ENCODE measurements at places on chromosomes 13 and 19.

DNA sequence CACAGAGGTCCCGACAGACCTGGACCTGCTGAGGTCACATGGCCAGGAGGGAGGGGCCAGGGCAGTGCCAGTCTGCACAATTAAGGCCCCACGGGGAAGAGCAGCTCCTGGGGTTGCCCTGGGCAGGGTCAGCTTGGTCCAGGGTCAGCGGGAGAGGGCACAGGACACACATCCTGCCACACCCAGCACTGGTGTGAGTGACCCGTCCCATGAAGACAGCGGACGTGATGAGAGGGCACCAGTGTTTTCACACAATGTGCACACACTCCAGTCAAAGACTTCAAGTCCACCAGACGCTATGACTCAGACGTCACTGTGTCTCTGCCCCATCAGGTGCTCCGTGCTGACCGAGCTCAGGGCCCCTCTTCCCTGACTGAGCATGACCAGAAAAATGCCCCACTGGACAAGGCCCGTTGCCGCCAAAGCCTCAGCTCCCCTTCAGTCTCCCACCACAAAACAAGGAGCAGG is 4.2 kb downstream of the TMEM259 start:
- no peak for DNase-seq

- no peak for DNase-seq
These were observed 23.5 kb downstream of the ARL11 start for GRCh38 chr13:49651570-49652354.

DNA sequence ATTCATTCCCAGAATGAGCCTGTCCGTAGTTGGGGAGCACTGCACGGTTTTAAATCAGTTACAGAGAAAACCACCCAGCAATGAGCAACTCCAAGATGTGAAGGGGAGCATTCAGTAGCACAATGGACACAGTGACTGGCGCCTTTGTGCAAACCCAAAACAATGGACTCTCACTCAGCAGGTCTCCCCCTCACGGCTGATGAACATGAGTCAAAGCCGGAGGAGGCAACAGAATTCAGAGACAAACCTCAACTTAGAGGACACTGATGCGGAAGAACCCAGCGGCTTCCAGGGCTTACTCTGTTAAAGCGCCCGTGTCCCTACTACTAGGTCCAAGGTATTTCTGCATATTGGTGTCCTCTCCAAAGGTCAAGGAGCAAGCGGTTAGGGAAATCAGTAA is 17.7 kb downstream of the PLEKHF1 start:
- DNase-seq, result no peak

- DNase-seq, result no peak
These were observed 63.0 kb upstream of the ZNF536 start for GRCh38 chr19:30309176-30309575.

- no peak for DNase-seq
These were observed 5.5 kb downstream of the NR2F6 start for GRCh38 chr19:17240062-17240752.

GRCh38 chr19:8036434-8037099 is 16.0 kb upstream of the CCL25 start:
- DNase-seq, result no peak

- peak; percentile 85 for DNase-seq
These were observed 4.0 kb upstream of the FLT3LG start for GRCh38 chr19:49469828-49470614.

GRCh38 chr19:47095476-47096099 is 18.0 kb downstream of the ZC3H4 start:
- no peak for DNase-seq

DNA sequence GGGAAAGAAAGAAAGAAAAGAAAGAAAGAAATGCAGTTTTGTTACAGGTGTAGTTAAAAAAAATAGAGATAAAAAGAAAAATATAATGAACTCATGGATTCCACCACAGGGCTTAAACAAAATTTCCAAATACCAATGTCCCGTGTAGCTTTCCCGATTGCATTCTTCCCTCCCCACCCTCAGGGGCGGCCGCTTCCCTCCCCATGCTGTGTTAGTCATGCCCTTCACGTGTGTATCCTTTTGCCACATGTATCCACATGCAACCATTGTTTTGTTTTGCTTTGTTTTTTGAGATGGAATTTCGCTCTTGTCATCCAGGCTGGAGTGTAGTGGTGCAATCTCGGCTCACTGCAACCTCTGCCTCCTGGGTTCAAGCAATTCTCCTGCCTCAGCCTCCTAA is 3.6 kb upstream of the KMT5C start:
- no peak for DNase-seq

- no peak for DNase-seq
These were observed 11.2 kb downstream of the WDFY2 start for GRCh38 chr13:51595416-51595815.

GRCh38 chr13:76764916-76765315 is 121.3 kb downstream of the KCTD12 start:
- DNase-seq, result no peak

DNA sequence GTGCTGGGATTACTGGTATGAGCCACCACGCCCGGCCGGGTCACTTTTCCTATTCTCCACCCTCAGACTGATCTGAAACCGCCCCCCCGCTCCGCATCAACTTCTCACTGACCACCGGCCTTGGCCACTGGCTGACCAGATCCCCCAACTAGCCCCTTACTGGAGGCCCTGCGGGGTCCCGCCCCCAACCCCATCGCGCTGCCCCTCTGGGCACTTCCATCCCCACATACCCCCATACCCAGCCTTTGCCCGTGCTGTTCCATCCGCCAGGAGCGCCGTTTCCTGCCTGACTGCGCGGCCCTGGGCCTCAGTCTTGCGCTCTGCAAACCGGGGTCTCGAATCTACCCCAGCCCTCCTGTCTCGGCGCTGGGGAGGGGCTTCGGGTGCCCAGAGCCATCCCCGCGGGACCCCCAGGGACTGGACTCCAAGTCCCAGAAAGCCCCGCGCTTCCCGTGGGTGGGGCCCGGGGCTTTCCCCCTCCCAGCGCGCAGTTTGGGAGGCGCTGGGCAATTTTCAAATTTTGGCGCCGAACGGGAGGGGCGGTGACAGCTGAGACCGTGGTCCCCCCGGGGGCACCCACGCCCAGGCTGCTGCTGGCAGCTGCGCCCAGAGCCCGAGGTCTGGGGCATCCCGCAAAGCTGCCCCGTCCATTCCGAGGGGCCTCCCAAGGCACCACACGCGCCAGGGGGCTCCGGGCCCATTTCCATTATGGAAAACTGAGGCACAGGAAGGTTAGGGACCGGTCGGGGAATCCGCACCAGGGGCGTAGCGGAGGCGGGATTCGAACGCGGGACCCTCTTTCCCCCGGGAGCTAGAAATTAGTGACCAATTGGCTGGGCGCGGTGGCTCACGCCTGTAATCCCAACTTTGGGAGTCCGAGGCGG is 5.2 kb upstream of the LMNB2 start:
- DNase-seq, result peak; percentile 41

DNA sequence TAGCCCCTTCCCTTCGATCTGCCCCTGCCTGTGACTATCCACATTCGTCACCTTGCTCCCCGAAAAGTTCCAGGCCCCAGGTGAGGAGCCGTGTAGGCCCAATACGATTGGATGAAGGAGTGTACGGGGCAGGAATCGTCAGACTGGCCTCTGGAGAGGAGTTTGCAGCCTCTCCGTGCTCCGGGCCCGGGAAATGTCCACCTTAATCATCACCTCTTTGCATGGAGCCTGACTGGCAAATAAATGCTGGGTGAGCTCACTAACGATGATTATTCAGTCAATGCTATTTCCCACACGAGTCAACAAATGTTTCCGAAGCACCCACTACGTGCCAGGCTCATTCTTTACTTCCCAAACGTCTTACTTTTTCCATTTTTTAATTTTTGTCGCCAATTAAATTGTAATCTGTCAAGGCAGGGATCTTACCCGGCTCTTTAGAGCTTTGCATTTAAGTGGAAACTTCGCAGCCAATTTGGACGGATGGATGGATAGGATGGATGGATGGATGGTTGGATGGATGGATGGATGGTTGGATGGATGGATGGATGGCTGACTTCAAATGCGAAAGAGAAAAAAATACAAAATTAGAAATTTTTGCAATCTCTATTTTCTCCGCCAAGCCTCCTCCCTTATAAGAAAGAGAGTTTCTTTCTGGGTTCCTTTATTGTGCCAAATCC is 45.8 kb downstream of the TGDS start:
- no peak for DNase-seq

- no peak for DNase-seq
These were observed 441.6 kb downstream of the TDRD3 start for GRCh38 chr13:60838581-60838980.

- DNase-seq, result no peak
These were observed 221.1 kb upstream of the TMTC4 start for GRCh38 chr13:100895651-100896050.

DNA sequence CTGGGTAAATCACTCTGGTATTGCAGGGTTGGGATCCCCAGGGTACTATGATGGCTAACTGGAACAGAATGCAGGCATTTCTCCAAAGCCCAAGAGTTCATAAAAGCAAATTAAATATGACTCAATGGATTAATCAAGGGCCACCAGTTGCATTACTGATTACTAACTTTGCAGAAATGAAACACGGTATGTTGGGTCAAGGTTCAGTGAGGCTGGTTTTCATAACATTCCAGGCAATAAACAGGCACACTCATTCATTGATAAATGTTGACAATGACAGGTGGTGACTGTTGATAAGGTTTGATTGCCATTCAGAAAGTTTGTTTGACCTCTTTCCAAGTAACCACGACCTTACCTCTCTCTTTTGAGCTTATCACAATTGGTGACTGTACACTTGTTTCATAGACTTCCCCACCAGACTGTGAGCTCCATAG is 506 bp upstream of the AP1M1 start:
- no peak for DNase-seq

- no peak for DNase-seq
These were observed 275.3 kb upstream of the KLF12 start for GRCh38 chr13:74409551-74409950.

DNA sequence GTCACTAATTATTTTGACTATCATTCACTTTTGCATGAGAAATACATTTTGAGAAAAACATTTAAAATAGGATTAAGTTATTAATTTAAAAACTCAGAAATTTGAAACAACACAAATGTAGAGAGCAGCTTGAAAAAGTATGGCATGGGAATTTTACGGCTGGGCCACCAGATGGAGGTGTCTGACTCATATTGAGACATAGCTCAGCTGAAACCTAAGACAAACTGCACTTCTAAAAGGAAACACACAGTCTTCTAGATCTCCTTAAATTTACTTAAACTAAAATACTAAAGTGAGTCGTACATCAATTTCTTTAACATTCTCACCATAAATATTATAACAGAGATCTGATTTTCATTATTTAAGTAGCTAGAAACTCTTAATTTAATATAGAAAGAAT is 41.9 kb upstream of the POSTN start:
- no peak for DNase-seq

GRCh38 chr13:93559718-93560117 is 333.1 kb downstream of the GPC6 start:
- no peak for DNase-seq

DNA sequence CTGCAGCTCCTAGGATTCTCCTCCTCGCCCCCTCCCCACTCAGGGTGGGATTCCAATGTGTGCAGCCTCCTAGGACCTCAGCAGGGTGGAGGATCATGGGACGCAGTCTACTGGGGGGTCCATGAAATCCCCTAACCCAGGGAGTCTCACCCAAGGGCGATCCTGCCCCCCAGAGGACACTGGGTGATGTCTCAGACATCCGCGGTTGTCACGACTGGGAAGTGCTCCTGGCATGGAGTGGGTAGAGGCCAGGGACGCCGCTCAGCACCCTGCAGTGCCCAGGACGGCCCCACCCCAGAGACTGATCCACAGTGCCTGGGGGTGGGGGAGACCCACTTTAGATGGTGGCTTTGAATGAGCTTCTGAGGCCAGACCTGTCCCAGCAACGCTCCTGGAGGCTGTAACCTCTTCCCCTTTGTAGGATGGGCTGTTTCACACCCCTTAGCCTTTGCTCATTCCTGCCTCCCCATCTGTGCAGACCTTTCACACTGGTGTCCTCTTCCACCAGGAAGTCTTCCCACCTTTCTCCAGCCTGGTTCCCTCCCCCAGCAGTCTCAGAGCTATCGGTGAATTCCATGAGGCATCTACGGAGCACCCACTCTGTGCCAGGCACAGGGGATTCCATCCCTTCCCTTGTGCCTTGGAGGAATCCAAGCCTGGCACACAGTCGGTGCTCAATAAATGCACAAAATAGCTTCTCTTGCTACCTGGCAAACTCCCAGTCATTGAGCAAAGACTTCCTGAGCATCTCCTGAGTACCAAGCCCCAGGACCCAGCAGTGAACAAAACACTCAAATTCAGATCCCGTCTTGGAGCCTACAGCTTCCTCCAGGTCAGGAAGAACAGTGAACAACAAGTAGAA is 10.5 kb downstream of the SMIM24 start:
- DNase-seq, result no peak

DNA sequence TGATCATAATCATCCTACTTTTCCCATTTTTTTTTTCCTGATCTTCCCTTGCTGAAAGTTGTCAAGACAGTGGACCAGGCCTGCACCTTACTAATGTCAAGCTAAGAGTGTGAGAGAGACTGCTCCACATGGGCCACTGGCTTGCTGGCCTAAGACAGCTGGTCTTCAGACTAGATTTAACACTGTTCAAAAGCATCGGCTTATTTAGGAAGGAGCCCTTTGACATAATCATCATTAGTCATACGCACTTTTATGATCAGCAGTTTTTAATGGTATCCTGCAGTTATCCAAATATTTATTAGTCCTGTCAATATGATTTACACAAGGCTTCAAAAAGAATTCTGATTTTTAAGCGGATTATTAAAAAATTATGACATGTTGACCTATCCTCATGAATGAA is 270.6 kb downstream of the DNAJC15 start:
- DNase-seq, result no peak

DNA sequence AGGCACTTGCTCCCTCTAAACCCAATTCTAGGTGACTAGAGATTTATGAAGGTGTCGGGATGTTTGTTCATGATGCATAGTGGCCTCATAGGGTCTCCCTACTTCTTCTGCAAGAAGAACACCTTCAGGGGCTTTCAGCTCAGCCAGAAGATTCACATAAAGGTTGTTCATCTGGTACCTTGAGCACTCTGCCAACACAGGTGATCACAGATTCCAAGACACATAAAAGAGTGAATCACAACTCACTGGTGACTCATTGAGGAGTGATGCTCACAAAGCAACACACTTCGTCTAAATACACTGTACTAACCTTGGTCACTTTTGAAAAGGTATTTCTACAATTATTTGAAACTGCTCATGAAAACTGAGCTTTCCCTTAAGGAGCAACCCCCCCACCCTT is 6.8 kb upstream of the ZNF324 start:
- no peak for DNase-seq

DNA sequence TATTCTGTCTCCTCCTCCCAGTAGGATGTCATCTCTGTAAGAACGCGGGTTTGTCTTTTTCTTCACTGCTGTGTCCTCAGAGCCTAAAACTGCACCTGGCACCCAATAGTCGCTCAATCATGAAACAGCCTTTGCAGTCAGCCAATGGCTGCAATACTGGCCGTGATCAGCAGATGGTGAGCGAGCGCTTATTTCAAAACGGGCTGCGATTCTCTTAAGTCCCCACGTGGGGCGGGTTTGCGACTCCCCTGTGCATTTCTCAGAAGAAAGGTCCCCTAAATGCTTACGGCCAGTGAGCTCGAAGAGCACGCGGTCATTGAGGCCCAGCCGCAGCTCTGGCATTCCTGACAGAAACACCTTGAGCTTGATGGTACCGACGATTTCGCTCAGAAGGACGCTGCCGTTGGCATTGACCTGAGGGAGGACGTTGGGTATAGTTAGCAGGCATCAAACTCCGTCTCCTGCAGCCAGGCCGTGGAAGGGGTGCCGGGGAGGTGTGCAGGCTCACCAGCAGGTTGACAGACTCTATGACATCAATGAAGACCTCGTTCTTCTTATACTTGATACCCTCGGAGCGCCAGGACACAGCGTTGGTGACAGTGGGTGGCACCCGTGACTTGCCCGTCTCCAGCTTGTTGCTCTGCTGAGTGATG is 6.0 kb downstream of the AP1M2 start:
- DNase-seq, result peak; percentile 94

- no peak for DNase-seq
These were observed 43.3 kb downstream of the DZIP1 start for GRCh38 chr13:95601216-95601615.
